ENCODE measurements at places on chromosomes 2 and 18.
A peak's percentile ranks its signal among the peaks of the same experiment; 100 is the strongest.

GRCh38 chr2:151166410-151166809, 95.3 kb downstream of the RBM43 start:
- peaks cover 6% of the 10 kb centered on the region for H3K27me3 ChIP-seq
- DNase-seq = no peak
- H3K36me3 ChIP-seq = no peaks in the 10 kb centered on the region
- H3K4me1 ChIP-seq = no peaks in the 10 kb centered on the region

DNA sequence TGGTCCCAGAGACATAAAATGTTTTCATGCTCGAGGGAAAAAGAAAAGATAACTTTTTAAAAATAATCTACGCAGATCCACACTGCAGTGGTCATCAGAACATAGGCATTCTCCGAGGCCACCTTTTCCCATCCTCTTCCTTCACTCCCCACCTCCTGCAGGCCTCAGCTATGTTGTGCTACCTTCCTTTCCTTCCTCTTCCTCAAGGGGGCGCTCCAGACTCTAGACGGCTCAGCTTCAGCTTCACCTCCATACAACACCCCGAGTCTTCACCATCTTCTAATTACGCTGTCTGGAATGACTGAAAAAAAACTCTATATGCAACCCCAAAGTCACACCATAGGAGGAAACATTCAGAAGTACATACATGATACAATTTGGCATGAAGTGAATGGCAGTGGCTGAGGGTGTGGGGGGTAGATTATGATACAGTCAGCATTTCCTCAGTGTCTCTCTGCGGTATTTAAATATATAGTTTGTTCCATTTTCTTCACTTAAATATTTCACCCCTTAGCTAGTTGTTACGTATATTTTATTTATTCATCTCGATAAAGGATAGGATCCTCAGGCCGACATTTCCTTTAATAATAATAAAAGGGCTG, 583.6 kb downstream of the IRS1 start:
- no peaks in the 10 kb centered on the region for H3K36me3 ChIP-seq
- peaks cover 5% of the 10 kb centered on the region for H3K27me3 ChIP-seq
- H3K4me1 ChIP-seq = peaks cover 4% of the 10 kb centered on the region
- no peak overlapping the region for H3K27ac ChIP-seq
- H3K4me3 ChIP-seq = no peak overlapping the region

DNA sequence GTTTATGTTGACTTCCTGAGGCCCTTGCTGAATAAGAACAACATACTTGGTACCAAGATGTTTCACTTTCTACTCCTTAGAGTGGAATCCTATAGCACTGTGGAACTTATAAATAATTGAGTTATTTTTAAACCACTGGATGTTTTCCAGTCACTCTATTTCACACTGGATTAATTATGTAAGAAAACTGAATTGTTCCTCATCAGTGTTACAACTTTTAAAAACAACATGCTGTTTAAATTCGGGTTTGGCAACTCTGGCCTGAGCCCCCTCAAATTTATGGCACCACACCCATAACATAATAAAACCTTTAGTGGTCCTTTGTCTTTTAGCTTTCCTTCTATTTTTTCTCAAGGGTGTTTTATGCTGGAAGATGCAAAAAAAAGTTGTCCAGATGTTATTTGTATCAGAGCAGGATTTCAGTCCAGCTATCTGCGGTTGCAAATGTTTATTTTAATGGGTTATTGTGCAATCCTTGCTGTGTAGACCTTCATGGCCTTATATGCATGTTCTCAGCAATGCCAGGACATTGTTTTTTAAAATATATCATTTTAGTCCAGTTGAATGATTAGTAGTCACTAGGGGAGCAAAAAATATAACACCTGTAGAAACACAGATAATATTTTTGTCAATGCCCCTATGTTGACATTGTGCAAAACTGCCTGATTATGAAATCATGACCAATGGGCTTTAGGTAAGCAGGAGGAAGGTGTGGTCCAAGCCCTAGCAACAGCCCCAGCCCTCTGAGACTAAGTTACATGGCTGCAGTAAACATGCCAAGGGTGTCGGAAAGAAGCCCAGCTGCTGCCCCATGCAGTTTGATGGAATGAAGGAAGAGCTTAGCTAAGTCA, 638.0 kb upstream of the ZEB2 start:
- peaks cover 9% of the 10 kb centered on the region for H3K36me3 ChIP-seq
- no peak overlapping the region for H3K4me3 ChIP-seq
- H3K4me1 ChIP-seq = peaks cover 2% of the 10 kb centered on the region
- H3K27ac ChIP-seq = no peak overlapping the region
- no peak for DNase-seq

DNA sequence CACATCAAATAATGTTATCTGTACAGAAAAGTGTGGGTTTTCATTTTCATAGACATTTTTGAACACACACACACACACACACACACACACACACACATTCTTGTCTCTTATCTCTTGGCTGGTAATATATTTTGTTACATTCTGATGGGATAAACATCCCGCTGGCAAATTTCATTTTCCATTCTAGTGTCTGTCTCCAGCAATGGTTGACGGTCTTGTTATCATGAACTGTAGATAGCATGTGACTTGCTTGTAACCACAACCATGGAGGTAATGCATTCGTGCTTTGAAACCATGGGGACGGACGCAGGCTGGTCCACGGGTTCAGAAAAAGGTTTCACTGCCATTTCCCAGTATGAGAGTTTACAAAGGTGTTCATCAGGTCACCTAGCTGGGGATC, 156.4 kb downstream of the PPP1R1C start:
- H3K27me3 ChIP-seq = peaks cover 18% of the 10 kb centered on the region
- no peak for DNase-seq
- H3K36me3 ChIP-seq = no peaks in the 10 kb centered on the region
- H3K4me1 ChIP-seq = no peaks in the 10 kb centered on the region
- H3K27ac ChIP-seq = no peak overlapping the region
- no peak overlapping the region for H3K4me3 ChIP-seq

- H3K4me1 ChIP-seq = peaks cover 9% of the 10 kb centered on the region
- peak overlapping the region; percentile 2 for H3K4me3 ChIP-seq
- H3K27ac ChIP-seq = no peak overlapping the region
- H3K36me3 ChIP-seq = no peaks in the 10 kb centered on the region
- H3K27me3 ChIP-seq = peaks cover 26% of the 10 kb centered on the region
Measured at GRCh38 chr2:11142330-11142729, 12.9 kb upstream of the SLC66A3 start.

DNA sequence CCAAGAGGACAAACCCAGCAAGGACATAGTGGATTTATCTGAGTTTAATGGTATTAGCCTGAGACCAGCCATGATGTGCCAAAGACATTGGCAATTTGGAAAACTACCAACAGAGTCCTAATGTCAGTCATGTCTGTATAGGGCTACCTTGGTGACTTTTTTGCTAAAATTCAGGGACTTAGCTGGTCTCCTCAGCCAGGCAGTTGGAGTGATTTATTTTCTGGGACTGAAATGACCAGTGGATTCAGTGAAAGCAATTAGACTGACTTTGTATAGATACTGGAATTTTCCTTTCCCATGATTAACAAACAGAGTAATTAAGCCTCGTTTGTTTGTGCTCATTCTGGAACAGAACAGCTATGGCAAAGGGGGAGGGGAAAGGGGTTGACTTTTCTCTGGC, 55.0 kb downstream of the LYPD6 start:
- H3K4me3 ChIP-seq = no peak overlapping the region
- H3K27ac ChIP-seq = no peak overlapping the region
- H3K27me3 ChIP-seq = no peaks in the 10 kb centered on the region
- H3K36me3 ChIP-seq = no peaks in the 10 kb centered on the region

DNA sequence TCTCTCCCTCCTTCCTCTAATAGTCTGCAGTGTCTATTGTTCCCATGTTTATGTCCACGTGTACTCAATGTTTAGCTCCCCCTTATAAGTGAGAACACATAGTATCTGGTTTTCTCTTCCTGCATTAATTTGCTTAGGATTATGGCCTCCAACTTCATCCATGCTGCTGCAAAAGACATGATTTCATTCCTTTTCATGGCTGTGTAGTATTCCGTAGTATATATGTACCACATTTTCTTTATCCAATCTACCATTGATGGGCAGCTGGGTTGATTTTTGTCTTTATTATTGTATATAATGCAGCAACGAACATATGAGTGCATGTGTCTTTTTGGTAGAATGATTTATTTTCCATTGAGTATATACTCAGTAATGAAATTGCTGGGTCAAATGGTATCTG, 13.8 kb downstream of the GKN2 start:
- no peaks in the 10 kb centered on the region for H3K36me3 ChIP-seq
- no peak for DNase-seq
- peak overlapping the region; percentile 86 for H3K27ac ChIP-seq
